CD4-positive, alpha-beta T cell (primary cell): ENCODE measurements at places on chromosomes 7 and 10.

- no peak for DNase-seq
These were observed 43.2 kb downstream of the CCDC7 start for GRCh38 chr10:32489158-32489557.

GRCh38 chr7:78280276-78280675, 481.7 kb downstream of the PHTF2 start:
- no peak for DNase-seq

- DNase-seq, result no peak
These were observed 134.1 kb downstream of the ADARB2 start for GRCh38 chr10:1603181-1603580.

- no peak for DNase-seq
These were observed 78.3 kb downstream of the SNX10 start for GRCh38 chr7:26370011-26370410.

- no peak for DNase-seq
These were observed 42.5 kb downstream of the FOXK1 start for GRCh38 chr7:4724648-4725013.

DNA sequence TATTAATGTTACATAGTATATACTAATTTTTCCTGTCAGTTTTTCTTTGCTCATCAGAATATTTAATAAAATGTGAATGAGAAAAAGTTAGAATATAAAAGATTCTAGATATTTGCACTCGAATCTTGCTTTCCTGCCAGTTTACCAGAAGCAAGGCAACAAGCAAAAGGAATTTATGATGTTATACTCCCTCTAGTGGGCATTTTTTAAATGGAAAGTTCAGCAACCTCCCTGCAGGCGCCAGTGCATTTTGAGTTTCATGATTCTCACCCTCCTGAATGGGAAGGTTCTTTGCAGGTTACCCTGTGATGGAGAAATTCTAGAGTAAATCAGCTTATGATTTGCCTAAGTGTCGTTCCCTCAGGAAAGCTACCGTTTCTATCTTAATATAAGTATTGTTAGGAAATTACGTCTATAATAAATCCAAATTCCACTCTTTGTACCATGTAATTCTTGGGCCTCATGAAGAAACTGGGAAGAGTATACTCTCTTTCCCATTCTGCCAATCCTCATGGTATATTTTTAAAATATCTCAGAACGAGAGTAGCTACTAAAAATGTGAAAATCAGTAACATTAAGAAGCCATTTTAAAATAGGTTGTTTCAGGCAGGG, 350.0 kb downstream of the CRPPA start:
- no peak for DNase-seq

GRCh38 chr10:71325267-71325666, 6.2 kb downstream of the SLC29A3 start:
- DNase-seq, result no peak

- no peak for DNase-seq
These were observed 238.9 kb downstream of the TNS3 start for GRCh38 chr7:47343061-47343455.

- no peak for DNase-seq
These were observed 115.4 kb downstream of the MDFIC start for GRCh38 chr7:115037128-115037802.

DNA sequence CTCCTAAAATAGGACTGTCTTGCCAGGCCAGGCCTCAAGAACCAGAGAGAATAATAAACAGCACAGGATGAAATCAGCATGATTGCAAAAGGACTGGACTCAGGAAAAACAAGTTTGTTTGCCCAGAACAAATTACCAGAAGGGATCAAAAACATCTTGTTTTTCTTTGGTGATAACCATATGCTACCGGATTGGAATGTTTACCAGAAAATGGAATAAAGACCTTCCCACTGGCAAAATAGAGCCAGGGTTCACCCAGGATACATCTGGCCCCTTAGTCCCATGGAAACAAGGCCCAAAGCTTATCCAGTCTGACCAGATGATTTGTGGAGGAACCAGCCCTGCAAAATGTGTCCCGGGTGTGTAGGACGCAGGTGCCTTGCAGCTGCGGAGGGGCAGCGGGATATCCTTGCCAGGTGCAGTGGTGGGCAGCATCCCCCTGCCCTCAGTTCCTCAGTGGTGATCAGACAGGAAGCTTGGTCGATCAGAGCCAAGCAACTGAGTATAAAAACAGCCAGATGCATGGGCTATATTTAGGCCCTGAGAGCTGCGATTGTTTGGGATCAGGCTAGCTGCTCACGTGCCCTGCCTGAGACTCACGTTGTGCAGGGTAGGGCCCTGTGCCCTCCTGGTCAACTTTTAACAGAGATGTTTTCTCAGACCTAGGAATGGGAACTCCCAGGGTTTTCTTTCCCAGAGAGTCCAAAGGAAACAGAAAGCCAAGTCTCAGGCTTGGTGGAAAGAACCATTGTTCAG, 4.6 kb upstream of the ZNF22 start:
- no peak for DNase-seq

- DNase-seq, result no peak
These were observed 63.6 kb downstream of the MACC1 start for GRCh38 chr7:20153567-20153966.

DNA sequence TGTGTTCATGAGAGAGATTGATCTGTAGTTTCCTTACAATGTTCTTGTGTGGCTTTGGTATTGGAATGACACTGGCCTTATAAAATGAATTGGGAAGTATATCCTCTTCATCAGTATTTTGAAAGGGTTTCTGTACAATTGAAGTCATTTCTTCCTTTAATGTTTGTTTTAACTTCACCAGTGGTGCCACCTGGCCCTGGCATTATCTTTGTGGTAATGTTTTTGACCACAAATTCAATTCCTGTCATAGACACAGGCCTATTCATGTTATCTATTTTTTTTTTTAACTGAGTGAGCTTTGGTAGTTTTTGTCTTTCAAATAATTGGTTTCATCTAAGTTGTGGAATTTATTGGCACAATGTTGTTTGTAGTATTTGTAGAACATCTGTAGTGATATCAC, 127.7 kb downstream of the CDK14 start:
- no peak for DNase-seq

DNA sequence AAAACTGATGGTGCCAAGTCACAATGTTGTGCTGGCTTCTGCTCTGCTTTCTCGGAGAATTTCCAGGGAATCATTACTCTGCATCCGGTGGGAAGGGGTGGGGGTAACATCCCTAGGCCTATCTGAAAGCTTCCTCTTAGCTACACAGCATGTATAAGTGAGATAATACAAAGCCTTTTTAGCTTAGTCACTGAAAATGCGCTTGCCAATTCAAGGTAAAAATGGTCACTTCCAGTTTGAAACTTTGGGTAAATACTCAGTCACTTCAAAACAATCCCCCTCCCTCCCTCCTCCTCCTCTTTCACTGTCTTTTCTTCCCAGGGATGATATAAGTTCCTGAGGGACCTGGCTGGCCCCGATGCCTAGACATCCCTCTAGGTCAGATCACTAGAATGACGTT, 57.3 kb upstream of the APBB1IP start:
- no peak for DNase-seq

GRCh38 chr7:136036336-136036735, 59.2 kb upstream of the MTPN start:
- DNase-seq, result no peak

- DNase-seq, result no peak
These were observed 46.6 kb upstream of the GRID1 start for GRCh38 chr10:86413046-86413728.

DNA sequence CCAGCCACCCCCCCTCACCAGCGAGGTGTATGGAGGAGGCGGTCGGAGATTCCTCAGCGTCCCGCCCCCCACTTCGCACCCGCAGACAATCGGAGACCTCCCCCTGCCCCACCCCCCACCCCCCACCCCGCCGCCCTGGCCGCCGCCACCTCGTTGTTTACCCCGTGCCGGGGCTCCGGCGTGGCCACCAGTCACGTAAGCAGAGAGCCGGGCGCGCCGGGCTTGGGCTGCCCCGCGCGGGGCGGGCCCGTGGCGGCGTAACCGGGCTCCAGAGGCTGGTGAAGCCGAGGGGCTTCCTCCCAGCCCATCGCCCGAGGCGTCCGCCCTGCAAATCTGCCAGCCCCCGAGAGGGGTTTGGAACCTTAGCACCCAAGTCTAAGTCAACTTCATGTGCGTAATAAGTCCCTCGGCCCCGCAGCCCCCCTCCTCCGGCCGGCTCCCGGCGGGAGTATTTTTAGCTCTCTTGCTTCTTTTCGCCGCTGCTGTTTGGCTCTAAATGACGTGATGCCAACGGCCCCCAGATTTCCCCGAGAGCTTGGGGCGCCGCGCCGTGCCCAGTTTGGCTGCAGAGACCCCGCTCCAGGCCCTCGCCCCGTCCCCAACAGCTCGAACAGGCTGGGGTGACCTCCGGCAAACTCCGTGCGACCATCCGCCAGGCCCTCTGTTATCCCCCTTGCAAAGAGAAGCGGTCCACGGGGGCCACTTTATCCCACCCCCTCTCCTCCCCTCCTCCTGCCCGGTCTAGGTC, 2.7 kb downstream of the MXI1 start:
- DNase-seq, result no peak

DNA sequence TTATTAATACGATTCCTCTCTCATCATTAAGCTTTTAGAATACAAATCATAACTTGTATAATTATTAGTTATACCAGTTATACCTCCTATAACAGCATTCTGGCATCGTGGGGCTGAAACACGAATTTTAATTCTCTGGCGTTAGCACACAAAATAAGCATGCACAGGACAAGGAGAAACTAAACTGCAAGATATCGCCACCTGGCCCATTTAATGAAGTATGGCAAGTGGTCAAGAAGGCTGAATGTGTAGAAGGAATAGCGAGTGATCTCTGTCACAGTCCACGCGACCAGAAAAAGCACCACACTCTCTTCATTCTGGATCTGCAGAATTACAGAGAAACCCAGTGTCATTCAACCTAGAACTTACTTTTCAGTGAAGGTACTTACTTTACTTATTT, 18.1 kb downstream of the HACD1 start:
- no peak for DNase-seq

GRCh38 chr10:48503293-48503911, 101.5 kb downstream of the ARHGAP22 start:
- DNase-seq, result no peak

- DNase-seq, result no peak
These were observed 16.8 kb upstream of the CRTAC1 start for GRCh38 chr10:98047009-98047741.

DNA sequence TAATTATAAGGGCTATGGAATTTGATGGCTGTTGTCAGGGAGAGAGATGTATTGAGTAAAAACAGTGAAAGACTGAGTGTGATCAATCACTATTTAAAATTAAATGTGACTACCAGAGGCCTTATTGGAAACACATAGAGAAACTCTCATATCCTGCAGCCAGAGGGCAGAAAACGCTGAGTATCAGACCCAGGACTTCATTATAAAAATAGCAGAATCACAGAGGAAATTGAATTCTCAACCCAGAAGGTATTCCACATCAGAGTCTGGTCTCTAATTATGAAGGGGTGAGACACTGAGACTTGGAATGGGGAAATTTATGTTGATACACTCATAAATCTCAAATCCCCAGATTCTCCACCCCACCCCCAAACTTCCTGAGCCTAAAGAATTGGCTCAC, 69.5 kb upstream of the IL6 start:
- no peak for DNase-seq

GRCh38 chr10:91996266-91996665, 72.7 kb downstream of the BTAF1 start:
- DNase-seq, result no peak

- no peak for DNase-seq
These were observed 293.4 kb upstream of the C7orf33 start for GRCh38 chr7:148296994-148297644.

DNA sequence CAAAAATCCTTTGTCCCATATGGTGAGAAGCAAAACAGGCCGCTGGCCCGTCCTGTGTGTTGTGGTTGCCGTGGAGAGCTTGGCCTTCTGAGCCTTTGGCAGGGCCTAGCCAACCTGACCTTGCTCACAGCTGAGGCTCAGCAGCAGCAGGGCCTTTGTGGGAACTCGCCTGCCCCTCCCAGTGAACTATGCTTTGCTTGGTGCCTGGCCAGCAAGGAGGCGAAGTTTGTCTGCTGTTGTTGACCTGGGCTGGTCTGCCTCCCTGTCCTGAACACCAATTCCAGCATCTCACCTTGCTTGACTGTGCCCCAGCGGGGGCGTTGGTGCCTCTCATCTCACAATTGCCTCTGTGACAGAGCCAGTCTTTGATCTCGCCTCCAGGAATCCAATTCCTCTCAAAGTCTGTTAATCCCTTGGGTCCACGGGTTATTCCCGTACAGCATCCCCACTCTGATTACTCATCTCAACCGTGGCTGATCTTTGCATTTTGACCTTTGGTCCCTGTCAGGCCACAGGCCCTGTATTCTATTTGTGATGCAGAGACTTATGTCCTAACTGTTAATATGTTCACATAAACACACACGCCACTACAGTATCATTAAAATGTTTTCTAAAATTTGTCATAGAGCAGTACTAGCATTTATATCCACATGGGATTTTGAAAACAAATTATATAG, 22.6 kb downstream of the EPDR1 start:
- no peak for DNase-seq

DNA sequence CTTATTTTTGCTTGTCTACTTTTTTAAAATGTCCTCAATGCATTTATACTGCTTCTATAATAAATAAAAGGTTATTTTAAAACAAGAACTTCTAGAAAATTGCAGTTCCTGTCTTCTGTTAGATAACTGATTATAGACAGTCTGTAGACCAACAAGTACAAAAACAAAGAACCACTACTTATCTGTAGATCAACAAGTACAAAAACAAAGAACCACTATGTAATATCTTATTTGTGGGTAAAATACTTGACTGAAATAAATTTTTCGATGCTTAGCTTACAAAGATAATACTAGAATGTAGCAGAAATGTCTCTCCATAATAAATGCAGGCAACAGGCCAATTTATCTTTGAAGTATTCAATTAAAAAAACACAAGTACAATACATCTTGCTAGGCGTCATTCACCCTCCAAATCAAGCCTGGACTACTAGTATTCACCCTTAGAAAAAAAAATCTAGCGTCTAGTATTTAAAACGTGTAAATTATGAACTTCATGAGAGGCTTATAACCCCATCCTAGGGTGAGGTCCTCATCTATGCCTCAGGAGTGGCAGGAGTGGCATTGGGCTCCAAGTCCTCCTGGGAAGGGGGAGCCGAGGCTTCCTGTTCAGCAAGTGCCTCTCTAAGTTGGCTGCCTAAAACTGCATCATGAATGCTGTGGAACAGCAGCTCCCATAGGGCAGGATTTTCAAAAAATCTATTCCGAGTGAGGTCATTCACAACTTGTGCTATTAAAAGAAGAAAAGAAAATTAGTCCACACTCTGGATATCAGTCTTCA, 26.6 kb downstream of the PSMC2 start:
- DNase-seq, result no peak

- no peak for DNase-seq
These were observed 47.4 kb downstream of the PPIF start for GRCh38 chr10:79394664-79395063.

- DNase-seq, result no peak
These were observed 17.2 kb upstream of the NME8 start for GRCh38 chr7:37831244-37831643.

DNA sequence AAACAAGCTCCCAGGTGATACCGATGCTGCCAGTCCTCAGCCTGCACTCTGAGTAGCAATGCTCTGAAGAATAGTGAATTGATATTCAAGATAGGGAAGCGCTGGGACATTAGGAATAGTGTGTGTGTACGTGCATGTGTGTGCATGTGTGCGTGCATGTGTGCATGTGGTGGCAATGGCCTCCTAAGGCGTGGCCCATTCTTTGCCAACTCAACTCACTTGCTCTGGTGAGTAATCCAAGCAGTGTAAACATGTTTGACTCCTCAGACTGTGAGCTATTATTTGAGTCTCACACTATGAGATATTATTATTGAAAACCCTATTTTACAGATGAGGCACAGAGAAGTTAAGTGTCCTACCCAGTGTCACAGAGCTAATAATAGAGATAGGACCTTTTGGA, 186.6 kb downstream of the RAB11FIP2 start:
- no peak for DNase-seq
